ENCODE measurements at places on chromosomes 2 and 18.

- DNase-seq = no peak
Measured at GRCh38 chr18:63869851-63870250, 17.7 kb upstream of the SERPINB2 start.

- DNase-seq = no peak
Measured at GRCh38 chr2:138237667-138238384, 263.7 kb upstream of the SPOPL start.

DNA sequence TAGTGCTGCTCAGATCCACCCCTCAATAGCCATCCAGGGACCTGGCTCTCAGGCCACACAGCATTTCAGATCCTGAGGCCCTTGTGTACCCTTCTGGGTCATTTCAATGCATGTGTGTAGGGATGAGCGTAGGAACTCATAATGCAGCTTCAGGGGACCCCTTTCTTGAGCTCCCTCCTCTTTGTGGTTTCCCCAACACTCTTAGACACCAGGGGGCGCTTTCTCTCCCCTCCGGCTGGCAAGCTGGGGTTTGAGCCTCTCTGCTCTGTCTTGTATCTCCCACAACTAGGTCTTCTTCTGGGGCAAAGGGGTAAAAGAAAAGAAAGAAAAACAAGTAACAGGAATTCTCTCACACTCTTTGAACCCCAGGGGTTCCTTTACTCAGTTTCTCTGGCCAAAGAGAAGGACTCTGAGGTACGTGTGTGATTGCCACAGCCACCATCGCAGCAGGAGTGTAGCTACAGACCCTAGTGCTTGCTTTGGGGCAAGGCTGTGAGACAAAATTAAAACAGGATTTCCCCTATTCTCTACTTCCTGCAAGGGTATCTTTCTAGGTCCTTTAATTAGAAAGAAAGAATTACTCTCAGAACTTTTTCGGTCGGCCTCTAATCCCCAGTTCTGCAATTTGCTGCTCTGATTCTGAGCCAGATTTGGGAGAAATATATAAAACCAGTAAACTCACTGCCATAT, 38.0 kb downstream of the CABYR start:
- DNase-seq = no peak

GRCh38 chr2:190537765-190538164, 3.2 kb upstream of the NEMP2 start:
- DNase-seq = no peak

DNA sequence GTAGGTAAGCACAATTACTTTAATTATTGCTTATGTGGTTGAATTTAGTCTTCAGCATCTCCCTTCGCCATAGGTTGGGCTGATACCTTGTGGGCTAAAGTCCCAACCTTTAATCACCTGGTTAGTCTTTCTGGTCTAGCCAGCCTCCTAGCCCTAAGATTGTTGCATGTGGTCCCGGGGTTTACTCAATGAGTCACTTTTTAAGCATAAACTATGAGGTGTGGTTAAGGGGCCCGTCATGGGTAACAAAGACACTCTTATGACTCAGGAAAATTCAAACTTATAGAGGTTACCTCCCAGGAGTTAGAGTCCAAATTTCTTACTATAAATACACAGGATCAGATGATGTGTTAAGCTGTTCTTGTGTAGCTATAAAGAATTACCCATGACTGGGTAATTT, 841.6 kb downstream of the TRIB2 start:
- DNase-seq = no peak

DNA sequence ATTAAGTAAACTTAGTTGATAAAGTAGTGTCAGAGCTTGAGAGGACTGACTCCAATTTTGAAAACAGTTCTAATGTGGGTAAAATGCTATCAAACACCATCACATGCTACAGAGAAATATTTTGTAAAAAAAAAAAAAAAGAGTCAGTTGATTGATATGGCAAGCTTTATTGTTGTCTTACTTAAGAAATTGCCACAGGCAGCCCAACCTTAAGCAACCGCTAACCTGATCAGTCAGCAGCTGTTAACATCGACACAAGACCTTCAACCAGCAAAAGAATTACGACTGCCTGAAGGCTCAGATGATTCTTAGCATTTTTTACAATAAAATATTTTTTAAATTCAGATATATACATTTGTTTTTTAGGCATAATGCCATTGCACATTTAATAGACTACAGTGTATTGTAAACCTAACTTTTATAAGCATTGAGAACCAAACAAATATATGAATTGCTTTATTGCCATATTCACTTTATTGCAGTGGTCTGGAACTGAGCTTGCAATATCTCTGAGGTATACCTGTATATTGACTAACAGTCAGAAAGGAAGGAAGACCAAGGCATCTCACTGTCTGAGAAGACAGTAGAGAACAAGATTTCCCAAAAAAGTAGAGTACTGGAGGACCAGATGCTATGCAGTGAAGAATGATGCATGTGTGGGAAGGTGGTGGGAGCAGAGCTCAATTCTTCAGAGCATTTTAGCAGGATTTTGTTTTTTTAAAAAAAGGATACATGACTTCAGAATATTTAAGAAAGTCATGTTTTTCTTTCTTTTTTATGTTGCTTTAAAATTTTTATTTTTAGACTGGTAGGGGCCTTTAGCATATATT, 973.8 kb upstream of the GYPC start:
- DNase-seq = no peak

All from stimulated activated CD4-positive, alpha-beta T cell treated with anti-CD3 and anti-CD28 coated beads, Interleukin-1b, Interleukin-23, amount 100 ng/mL, for 1 hour (primary cell).